ENCODE measurements at places on chromosomes 4 and X.

DNA sequence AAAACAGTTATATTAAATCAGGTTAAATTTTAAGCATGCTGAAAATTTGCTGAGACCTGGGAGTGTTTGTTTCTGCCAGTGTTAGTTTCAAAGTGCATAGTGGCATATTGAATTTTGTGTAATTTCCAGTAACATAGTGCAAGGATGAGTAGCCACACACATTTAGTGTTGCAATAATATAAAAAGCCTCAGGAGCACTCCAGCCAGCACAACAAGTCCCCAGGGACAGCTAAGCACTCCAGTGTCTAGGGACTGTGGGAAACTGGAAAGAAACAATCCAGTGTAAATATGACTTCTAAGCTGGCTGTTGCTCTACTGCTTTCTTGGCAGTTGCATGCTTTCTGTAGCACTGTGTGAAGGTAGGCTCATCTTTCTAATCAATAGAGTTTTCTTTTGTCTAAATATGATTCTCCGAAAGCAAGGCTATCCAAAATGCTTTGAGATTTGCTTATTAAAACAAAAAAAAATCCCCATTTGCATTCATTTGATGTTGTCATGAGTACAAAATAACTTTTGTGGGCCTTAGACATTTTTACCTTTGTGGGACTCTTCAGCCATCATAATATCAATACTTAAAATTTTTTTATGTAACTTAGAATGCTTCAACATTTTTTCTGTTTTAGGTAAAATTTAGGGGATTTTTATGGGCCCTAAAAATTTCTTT lies 24.2 kb upstream of the CXCL2 start:
- no peak for DNase-seq

GRCh38 chr4:106264331-106264728 lies 51.7 kb downstream of the TBCK start:
- no peak for DNase-seq

- DNase-seq, result no peak
Observed at GRCh38 chr4:56671860-56672259, 9.2 kb downstream of the HOPX start.

GRCh38 chrX:114162068-114162735 lies 421.7 kb upstream of the HTR2C start:
- no peak for DNase-seq

DNA sequence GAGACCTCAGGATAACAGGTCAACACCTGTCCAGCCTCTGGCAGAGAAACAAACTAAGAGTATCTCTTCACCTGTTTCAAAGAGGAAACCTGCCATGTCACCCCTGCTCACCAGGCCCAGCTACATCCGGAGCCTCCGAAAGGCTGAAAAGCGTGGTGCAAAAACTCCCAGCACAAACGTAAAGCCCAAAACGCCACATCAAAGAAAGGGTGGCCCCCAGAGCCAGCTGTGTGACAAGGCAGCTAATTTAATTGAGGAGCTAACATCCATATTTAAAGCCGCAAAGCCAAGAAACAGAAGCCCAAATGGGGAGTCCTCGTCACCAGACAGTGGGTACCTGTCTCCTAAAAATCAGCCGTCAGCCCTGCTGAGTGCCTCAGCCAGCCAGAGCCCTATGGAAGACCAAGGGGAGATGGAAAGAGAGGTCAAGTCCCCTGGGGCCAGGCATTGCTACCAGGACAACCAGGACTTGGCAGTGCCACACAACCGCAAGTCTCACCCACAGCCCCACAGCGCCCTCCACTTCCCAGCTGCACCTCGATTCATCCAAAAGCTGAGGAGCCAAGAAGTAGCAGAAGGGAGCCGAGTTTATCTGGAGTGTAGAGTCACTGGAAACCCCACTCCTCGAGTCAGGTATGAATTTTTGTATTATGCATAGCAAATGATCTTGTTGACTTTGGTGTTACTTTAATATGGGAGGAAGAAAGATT lies 15.1 kb downstream of the PALLD start:
- DNase-seq, result peak; percentile 17

DNA sequence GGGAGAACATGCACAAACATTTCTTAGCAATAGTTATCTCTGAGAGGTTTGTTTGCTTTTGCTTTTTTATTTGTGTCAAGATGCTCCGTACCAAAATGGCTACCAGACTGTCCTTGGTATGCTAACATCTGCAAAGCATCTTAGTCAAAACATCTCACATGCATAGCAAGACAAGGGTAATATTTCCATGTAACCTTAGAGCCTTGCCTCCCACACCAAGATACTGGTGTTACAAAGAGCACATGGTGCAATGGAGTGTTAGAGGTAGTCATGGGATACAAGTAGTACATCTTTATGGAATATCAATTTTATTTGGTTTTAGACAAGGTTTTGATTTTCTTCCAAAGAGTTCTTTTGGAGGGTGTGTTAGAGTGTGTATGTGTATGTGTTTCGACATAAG lies 109.7 kb downstream of the NR3C2 start:
- DNase-seq, result no peak

GRCh38 chr4:88457307-88458103 lies 586 bp downstream of the HERC5 start:
- peak; percentile 14 for DNase-seq

- no peak for DNase-seq
Observed at GRCh38 chr4:55729351-55730279, 90.0 kb upstream of the EXOC1L start.

DNA sequence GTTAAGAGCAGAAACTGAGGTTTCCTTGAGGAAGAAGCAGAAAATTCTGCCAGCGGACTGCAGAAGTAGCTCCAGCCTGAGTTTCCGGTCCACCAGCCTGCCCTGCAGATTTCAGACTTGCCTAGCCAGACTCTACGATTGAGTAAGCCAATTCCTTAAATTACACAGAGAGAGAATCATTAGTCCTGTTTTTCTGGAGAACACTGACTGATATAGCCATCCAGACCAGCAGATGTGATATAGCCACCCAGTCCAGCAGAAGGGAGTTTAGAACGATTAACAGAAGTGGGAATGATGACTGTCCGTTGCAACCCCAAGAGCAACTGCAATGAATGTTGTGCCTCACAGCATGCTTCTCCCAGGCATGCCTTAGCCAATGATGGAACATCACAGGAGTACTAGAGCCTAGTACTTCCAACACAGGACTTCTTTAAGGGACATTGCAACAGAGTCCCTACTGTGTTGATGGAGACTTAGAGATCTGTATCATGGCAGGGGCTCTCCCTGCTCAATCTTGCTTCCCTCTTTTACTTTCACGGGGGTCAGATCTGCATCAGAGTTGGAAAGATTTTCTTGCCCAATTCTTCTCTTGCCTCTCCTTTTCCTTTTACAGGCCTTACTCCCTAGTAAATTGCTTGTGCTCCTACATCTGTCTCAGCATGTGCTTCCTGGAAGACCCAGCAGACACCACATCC lies 264.6 kb upstream of the CLNK start:
- DNase-seq, result no peak

- DNase-seq, result no peak
Observed at GRCh38 chr4:170157670-170158069, 67.9 kb upstream of the AADAT start.

- no peak for DNase-seq
Observed at GRCh38 chrX:31320740-31321139, 248.9 kb upstream of the FTHL17 start.

- no peak for DNase-seq
Observed at GRCh38 chr4:119872371-119873016, 194.2 kb downstream of the MAD2L1 start.

Data from stimulated activated CD4-positive, alpha-beta T cell treated with anti-CD3 and anti-CD28 coated beads, Interleukin-1b, Interleukin-23, amount 100 ng/mL, for 24 hours (primary cell).